ENCODE measurements at places on chromosomes 5 and 9. TPM values are rescaled to one million over a fixed set of nuclear protein-coding genes. Genes with fewer than 3 reads are reported as not detected.

The HRH2 gene
- 2.9 TPM for total RNA-seq

The CCL27 gene
- not detected for total RNA-seq

The PIP5KL1 gene
- total RNA-seq: 2.9 TPM

The PTGR1 gene
- not detected for total RNA-seq

The CDC25C gene
- not detected for total RNA-seq

The STK32A gene
- total RNA-seq: not detected

The ADAM19 gene
- total RNA-seq: 26.7 TPM

The PKD2L2 gene
- not detected for total RNA-seq

The PAEP gene
- not detected for total RNA-seq

The CDC20B gene
- total RNA-seq: not detected

DNA sequence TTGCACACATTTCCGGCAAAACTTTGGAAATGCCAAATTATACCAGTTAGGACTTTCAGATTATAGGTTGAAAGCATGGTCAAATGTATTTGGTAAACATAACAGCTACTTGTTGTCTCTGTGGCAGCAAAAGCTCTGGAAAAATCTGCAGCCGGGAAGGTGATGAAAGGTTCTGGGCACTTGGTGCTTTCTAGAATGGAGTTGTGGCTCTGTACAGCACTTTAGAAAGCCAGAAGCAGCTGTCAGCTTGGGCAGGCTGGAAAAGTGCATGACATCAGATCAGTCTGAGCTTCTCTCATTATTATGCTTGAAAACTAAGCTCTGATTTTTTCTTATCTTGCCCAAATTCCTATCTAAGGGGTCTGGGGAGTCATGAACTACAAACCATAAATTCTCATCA lies 118.6 kb upstream of the MAST4 start:
- H3K27me3 ChIP-seq: peaks cover 3% of the 10 kb centered on the region
- no peaks in the 10 kb centered on the region for H3K4me1 ChIP-seq
- no peak overlapping the region for H3K27ac ChIP-seq
- DNase-seq: no peak
- H3K36me3 ChIP-seq: no peaks in the 10 kb centered on the region

- no peak overlapping the region for H3K4me3 ChIP-seq
- H3K27me3 ChIP-seq: no peaks in the 10 kb centered on the region
- peaks cover 6% of the 10 kb centered on the region for H3K36me3 ChIP-seq
- H3K4me1 ChIP-seq: no peaks in the 10 kb centered on the region
These were observed 18.8 kb downstream of the SMIM32 start for GRCh38 chr5:136174021-136174659.

- DNase-seq: no peak
- no peaks in the 10 kb centered on the region for H3K36me3 ChIP-seq
- H3K27me3 ChIP-seq: no peaks in the 10 kb centered on the region
- peak overlapping the region; percentile 35 for H3K27ac ChIP-seq
These were observed 9.1 kb upstream of the IRF1 start for GRCh38 chr5:132499440-132500243.

- H3K4me3 ChIP-seq: no peak overlapping the region
- no peaks in the 10 kb centered on the region for H3K4me1 ChIP-seq
- H3K27me3 ChIP-seq: no peaks in the 10 kb centered on the region
These were observed 232.7 kb downstream of the ADAMTSL1 start for GRCh38 chr9:18706648-18707047.

GRCh38 chr9:34341659-34342295 lies 12.4 kb downstream of the NUDT2 start:
- peaks cover 50% of the 10 kb centered on the region for H3K36me3 ChIP-seq
- no peak overlapping the region for H3K27ac ChIP-seq
- no peaks in the 10 kb centered on the region for H3K4me1 ChIP-seq
- DNase-seq: no peak
- H3K4me3 ChIP-seq: no peak overlapping the region
- no peaks in the 10 kb centered on the region for H3K27me3 ChIP-seq

DNA sequence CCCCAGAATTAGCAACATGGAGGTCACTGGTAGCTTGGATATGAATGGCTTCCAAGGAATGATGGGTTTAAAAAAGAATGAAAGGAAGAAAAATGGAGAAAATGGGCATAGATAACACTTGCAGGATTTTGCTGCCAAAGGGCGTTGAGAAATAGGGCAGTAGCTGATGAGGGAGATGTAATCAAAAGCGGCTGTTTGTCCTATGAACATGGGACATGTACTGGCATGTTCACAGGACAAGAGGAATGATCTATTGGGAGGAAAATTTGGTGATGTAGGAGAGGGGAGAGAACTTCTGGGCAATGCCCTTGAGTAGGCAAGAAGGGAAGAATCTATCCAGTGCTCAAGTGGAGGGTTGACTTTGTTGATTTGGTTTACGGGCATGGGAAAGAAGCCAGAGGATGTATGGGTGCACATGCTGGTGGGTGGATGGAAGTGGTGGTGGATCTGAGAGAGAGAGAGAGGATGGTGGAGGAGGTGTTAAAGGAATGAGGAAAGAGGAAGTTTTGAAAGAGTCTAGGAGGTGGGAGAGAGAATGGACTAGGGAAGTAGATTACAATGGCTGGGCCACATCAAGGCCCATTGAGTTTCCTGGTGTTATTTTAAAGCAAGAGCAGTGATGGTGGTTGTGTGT lies 115.1 kb upstream of the MVB12B start:
- no peaks in the 10 kb centered on the region for H3K4me1 ChIP-seq
- H3K4me3 ChIP-seq: no peak overlapping the region
- H3K36me3 ChIP-seq: no peaks in the 10 kb centered on the region
- H3K27me3 ChIP-seq: peaks cover 12% of the 10 kb centered on the region
- DNase-seq: no peak
- no peak overlapping the region for H3K27ac ChIP-seq

DNA sequence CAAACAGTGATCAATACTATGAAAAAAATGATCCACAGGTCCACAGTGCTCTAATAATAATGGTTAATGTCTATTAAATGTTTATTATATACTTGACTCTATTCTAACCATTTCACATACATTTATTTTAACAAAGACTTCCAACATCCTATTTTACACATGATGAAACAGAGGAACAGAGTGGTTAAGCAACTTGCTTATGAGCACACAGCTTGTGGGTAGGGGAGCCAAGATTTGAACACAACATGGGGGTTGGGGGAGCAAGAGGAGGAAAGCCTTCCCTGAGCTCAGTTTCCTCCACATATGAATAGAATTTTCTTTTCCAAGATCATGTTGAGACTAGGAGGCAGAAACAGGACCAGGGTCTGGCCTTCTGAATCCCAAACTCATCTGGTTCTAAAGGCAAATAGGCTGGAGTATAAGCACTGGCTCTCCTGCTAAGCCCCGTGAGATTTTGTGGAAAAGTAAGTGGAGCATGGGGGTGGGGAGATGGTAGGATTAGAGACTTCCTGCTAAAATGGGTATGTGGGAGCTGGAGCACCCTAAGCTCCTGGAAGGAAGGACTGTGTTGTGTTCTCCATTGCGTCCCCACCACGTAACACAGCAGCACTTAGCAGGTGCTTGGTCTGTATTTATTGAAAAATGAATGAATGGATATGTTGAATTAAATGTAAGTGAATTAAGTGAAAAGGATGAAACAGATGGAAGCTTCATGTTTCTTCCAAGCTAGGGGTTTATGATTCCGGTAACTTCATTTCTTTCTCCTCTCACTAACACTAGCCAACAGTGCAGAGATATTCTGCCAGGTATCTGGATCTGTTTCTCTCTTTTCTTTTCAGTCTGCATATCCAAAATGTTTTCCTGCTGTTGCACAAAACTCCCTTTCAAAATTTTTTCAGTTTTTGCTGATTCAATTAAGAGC lies 26.9 kb upstream of the GALNT10 start:
- peaks cover 13% of the 10 kb centered on the region for H3K27me3 ChIP-seq
- no peak overlapping the region for H3K27ac ChIP-seq
- DNase-seq: no peak
- H3K36me3 ChIP-seq: no peaks in the 10 kb centered on the region

DNA sequence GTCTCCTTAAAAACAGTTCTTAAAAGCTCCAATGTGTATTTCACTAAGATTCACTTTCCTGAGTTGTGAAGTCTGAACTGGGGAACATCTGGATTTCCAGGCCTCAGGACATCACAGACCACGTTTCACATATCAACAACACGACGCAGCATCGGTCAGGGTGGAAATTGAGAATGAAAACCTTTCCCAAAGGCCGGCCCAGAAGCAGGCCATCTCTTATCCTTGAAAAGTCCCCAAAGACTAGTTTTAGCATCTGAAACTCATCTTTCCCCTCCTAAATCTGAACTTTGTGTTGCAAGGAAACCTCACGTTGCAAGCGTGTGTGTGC lies 96.4 kb upstream of the COL5A1 start:
- H3K36me3 ChIP-seq: no peaks in the 10 kb centered on the region
- no peak overlapping the region for H3K27ac ChIP-seq
- H3K27me3 ChIP-seq: peaks cover 3% of the 10 kb centered on the region
- DNase-seq: no peak
- no peaks in the 10 kb centered on the region for H3K4me1 ChIP-seq

DNA sequence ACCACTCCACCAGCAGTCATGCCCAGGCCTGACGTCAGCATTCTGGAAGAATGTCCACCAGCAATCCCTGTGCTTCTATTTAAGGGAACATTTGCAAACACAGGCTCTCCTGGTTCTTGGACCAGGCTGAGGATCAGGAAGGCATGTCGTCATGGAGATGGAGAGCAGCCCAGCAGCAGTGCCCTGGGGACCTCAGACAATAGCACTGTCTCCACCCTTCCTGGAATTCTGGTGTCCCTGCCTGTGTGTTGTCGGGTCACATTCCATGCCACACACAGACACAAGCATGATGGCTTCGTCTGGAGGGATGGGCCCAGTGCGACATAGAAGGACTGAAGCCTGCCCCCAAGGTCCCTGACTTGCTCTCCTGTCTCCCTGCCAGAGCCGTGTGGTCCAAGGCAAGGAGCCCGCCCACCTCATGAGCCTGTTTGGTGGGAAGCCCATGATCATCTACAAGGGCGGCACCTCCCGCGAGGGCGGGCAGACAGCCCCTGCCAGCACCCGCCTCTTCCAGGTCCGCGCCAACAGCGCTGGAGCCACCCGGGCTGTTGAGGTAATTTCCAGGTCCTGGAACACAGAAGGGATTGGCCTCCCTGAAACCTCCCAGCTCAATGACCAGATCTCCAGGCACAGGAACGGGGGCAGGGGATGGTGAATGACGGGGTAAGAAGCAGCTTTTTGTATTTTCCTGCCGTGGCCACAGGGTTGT lies 43.8 kb downstream of the STOM start:
- H3K27ac ChIP-seq: no peak overlapping the region
- peaks cover 4% of the 10 kb centered on the region for H3K36me3 ChIP-seq
- no peak overlapping the region for H3K4me3 ChIP-seq

- H3K27ac ChIP-seq: no peak overlapping the region
- H3K4me3 ChIP-seq: no peak overlapping the region
- no peaks in the 10 kb centered on the region for H3K36me3 ChIP-seq
- DNase-seq: no peak
- peaks cover 7% of the 10 kb centered on the region for H3K4me1 ChIP-seq
These were observed 185.4 kb downstream of the TTC39B start for GRCh38 chr9:15121630-15122029.

GRCh38 chr5:150111122-150111521 lies 24.8 kb upstream of the CSF1R start:
- H3K27me3 ChIP-seq: peaks cover 3% of the 10 kb centered on the region
- no peak overlapping the region for H3K4me3 ChIP-seq
- H3K4me1 ChIP-seq: no peaks in the 10 kb centered on the region
- no peaks in the 10 kb centered on the region for H3K36me3 ChIP-seq
- no peak for DNase-seq

DNA sequence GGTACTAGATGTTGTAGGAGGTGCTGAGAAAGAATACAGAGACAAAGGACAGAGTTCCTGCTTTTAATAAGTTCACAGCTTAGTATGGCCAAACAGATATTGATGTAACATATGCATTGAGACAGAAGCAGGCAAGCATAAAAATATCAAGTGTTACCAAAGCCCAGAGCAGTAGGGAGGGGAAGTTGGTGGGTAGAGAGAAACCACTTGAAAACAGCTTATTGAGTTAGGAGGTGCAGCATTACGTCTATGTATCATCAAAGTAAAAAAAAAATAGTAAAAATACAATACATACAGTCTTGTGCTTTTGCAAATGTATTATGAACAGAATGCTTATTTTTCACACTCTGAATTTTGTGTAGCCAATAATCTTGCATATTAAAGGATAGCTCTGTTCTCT lies 441.8 kb upstream of the SGCD start:
- H3K4me1 ChIP-seq: no peaks in the 10 kb centered on the region
- H3K27me3 ChIP-seq: no peaks in the 10 kb centered on the region
- H3K27ac ChIP-seq: no peak overlapping the region

GRCh38 chr5:145375521-145375920 lies 459.6 kb downstream of the PRELID2 start:
- no peak overlapping the region for H3K4me3 ChIP-seq
- no peak for DNase-seq
- H3K4me1 ChIP-seq: no peaks in the 10 kb centered on the region
- no peak overlapping the region for H3K27ac ChIP-seq
- no peaks in the 10 kb centered on the region for H3K27me3 ChIP-seq

DNA sequence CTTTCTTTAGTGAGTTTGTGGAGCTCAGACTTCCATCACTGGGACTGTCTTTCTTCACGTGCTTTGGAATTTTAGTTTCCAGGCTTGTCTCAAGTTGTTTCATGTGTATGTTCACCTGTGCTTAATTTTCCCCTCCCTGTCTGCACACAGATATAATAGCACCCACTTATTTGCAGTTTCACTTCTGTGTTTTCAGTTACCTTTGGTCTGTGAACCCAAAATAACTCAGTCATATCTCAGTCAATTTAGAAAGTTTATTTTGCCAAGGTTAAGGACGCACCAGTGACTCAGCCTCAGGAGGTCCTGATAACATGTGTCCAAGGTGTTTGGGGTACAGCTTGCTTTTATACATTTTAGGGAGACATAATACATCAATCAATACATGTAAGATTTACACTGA lies 330.4 kb downstream of the ICE1 start:
- no peak overlapping the region for H3K4me3 ChIP-seq
- H3K36me3 ChIP-seq: no peaks in the 10 kb centered on the region
- no peak for DNase-seq
- no peaks in the 10 kb centered on the region for H3K27me3 ChIP-seq
- no peak overlapping the region for H3K27ac ChIP-seq

GRCh38 chr5:107665036-107665570 lies 5.6 kb downstream of the EFNA5 start:
- H3K4me1 ChIP-seq: peaks cover 9% of the 10 kb centered on the region
- no peak for DNase-seq
- H3K27me3 ChIP-seq: peaks cover 24% of the 10 kb centered on the region
- H3K27ac ChIP-seq: no peak overlapping the region
- no peak overlapping the region for H3K4me3 ChIP-seq

GRCh38 chr5:141250576-141250975 lies 5.4 kb downstream of the PCDHB15 start:
- H3K4me3 ChIP-seq: no peak overlapping the region
- H3K4me1 ChIP-seq: no peaks in the 10 kb centered on the region
- no peak for DNase-seq
- H3K27me3 ChIP-seq: peaks cover 6% of the 10 kb centered on the region

Data from CD4-positive, alpha-beta T cell (primary cell).